ENCODE measurements at places on chromosomes 2 and 18. TPM values are rescaled to one million over a fixed set of nuclear protein-coding genes. Genes with fewer than 3 reads are reported as not detected.

Gene SAP130
- polyA plus RNA-seq: 17.9 TPM

Gene FBXO48
- 1.2 TPM for polyA plus RNA-seq

DNA sequence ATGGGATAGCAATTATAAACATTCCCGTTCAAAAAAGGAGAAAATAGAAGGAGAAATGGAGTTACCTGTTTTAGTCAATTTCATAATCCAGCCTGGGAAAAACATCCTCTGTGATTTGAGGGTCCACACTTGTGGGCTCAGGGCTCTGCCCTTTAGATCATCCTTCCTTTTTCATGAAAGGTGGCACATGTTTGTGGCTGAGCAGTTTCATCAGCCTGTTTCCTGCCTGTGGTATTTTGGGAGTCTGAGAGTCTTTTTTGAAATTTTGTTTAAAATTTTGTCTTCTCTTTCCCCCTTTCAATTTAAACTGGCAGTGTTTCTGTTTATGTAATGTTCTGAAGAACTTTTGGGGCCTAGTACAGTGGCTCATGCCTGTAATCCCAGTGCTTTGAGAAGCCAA is 84.0 kb downstream of the KIAA1328 start:
- H3K27me3 ChIP-seq: no peaks in the 10 kb centered on the region
- H3K36me3 ChIP-seq: no peaks in the 10 kb centered on the region
- H3K4me1 ChIP-seq: peaks cover 13% of the 10 kb centered on the region
- no peak overlapping the region for H3K27ac ChIP-seq

Gene CRYGD
- polyA plus RNA-seq: not detected

GRCh38 chr2:173076581-173077345 is 1.1 kb downstream of the MAP3K20 start:
- no peaks in the 10 kb centered on the region for H3K36me3 ChIP-seq
- peaks cover 10% of the 10 kb centered on the region for H3K4me1 ChIP-seq
- no peaks in the 10 kb centered on the region for H3K27me3 ChIP-seq

- no peaks in the 10 kb centered on the region for H3K27me3 ChIP-seq
- H3K4me3 ChIP-seq: no peak overlapping the region
- no peak overlapping the region for H3K27ac ChIP-seq
- no peak for DNase-seq
- peaks cover 3% of the 10 kb centered on the region for H3K4me1 ChIP-seq
Measured at GRCh38 chr2:172173174-172173706, 70.5 kb upstream of the DLX2 start.

- no peak for DNase-seq
- no peaks in the 10 kb centered on the region for H3K27me3 ChIP-seq
- no peaks in the 10 kb centered on the region for H3K4me1 ChIP-seq
- H3K4me3 ChIP-seq: no peak overlapping the region
- no peak overlapping the region for H3K27ac ChIP-seq
Measured at GRCh38 chr2:207995887-207996286, 29.4 kb downstream of the PLEKHM3 start.
